ENCODE measurements at places on chromosomes 11 and 22.
A peak's percentile ranks its signal among the peaks of the same experiment; 100 is the strongest.

- DNase-seq = no peak
Observed at GRCh38 chr11:2306877-2307500, 5.2 kb downstream of the TSPAN32 start.

- DNase-seq = no peak
Observed at GRCh38 chr11:18046116-18046777, at the start of gene TPH1. Gene TPH1, minus strand, starts transcription at chr11:18046269. Its CDS starts 5,507 bp downstream, at chr11:18040762.

GRCh38 chr22:41946629-41947423 lies at the start of gene CENPM:
Gene CENPM, minus strand, starts transcription at chr22:41947152. Its CDS starts 76 bp downstream, at chr22:41947076.
- DNase-seq = peak; percentile 94

GRCh38 chr11:129610125-129610524 lies 205.5 kb upstream of the TMEM45B start:
- DNase-seq = no peak
